Cardiac fibroblast (primary cell): ENCODE measurements at places on chromosomes 12 and 14.

- DNase-seq, result peak; percentile 69
Observed at GRCh38 chr14:35534873-35535482, 1.0 kb downstream of the INSM2 start.

DNA sequence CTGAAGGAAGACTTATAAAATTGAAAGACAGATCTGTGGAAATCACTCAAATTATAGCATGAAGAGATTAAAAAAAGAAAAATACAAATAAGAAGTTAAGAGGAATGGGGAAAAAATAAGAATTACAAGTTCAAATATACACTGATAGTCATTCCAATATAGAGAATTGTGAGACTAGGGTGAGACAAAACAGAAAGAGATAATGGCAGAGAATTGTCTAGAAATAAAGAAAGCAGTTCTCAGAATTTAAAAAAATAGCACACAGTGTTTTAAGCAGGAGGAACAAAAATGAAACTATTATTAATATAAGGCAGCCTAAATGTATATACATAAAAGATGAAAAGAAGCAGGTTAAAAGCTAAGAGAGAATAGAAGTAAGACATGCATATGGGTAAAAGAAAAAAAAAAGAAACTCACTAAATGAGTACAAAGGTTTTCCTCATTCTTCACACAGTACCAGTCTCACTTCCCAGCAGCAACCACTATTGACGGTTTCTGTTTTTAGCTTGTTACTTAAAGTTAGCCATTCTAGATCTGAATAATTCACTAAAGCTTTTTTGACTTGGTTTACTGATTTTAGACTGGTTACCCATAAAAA lies 31.1 kb downstream of the SLC38A4 start:
- no peak for DNase-seq

GRCh38 chr12:6647083-6647604 lies at the start of gene ACRBP:
ACRBP (minus strand) TSS chr12:6647432; CDS start chr12:6647366, 66 bp downstream.
- peak; percentile 64 for DNase-seq

GRCh38 chr14:58722441-58722840 lies 84.7 kb downstream of the DACT1 start:
- peak; percentile 50 for DNase-seq

GRCh38 chr12:108514468-108514972 lies 557 bp upstream of the FICD start:
- no peak for DNase-seq

DNA sequence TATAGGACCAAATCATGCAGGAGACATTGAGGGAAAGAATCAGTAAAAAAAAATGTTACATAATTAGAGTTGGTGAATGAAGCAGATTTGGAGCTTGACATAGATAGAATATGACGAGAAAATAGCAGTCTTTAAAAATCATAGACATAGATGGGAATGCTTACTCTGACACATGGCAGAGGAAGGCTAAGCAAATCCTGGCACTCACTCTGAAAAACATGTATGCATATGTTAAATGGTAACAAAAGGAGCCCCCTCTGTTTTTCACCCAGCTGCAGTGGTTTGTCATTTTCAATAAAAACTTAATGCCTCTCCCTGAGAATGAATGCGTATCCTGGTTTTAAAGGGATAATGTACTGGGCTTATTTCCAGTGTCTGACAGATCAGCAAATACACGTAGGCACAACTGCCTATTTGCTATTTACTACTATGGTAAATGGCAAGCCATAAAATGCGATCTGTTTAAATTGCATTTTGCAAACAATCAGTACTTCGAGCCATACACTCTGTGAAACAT lies 561.2 kb upstream of the SEL1L start:
- DNase-seq, result no peak

DNA sequence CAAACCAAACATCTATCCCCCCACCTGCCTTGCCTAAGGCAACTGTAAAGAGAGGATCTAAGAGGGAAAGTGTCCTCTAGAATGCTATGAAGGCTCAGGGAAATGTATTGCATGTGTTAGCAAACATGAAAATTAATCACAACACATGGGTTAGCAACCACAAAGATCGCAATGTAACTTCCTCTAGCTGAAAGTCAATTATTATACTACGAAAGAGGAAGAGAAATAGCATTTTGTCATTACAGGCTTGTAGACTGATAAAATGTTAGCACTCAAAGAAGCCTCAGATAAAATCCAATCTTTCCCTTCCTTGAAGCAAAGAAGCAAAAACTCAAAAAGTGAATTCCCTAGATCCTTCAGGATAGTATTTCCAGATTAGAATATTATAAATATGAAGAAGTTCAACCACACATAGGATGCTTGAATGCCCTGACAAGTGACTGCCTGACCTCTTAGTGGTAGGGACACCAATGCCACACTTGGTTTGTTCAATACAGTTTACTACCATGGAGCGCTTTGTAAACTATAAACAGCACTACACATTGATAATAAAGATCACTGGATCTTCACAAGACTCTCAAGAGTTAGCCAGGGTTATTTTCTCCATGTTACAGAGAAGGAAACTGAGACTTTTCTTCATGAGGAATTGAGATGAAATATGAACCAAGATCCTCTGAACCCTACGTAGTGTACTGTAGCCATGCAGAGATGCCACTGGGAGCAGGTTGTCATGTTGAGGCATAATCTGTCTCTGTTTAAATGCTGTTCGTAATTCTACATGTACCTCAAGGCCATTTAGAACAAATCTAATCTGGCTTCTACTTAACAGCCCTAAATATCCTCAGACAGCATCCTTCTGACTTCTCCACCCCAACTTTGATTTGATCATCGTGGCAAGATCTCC lies 100.7 kb downstream of the ITPR2 start:
- DNase-seq, result no peak

- no peak for DNase-seq
Observed at GRCh38 chr12:104998423-104999346, 12.6 kb downstream of the NOPCHAP1 start.

DNA sequence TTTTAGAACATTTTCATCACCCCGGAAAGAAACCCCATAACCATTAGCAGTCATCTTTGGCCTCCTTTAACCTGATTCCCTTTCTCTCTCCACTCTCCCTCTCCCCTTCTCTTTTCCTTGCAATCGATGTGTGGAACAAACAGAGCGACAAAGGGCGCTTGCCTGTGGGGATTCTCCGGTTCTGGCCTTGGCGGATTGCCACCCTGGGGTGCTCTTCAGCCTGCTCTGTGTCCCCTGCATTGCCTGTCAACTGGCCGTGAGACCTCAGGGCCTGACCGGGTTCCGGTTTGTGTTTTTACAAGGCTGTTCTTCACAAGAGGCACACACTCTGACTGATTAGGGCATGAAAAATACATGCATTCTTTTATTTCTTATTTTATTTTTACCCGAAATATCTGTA lies 27.8 kb downstream of the LRTM2 start:
- DNase-seq, result no peak

GRCh38 chr12:112978163-112979040 lies at the start of gene OAS2:
OAS2 (plus strand) TSS chr12:112978519; CDS start chr12:112978609, 90 bp downstream.
- DNase-seq, result peak; percentile 86

- no peak for DNase-seq
Observed at GRCh38 chr12:89525305-89525823, 483 bp downstream of the POC1B start.

GRCh38 chr14:98947911-98948595 lies 323.9 kb downstream of the BCL11B start:
- DNase-seq, result no peak

DNA sequence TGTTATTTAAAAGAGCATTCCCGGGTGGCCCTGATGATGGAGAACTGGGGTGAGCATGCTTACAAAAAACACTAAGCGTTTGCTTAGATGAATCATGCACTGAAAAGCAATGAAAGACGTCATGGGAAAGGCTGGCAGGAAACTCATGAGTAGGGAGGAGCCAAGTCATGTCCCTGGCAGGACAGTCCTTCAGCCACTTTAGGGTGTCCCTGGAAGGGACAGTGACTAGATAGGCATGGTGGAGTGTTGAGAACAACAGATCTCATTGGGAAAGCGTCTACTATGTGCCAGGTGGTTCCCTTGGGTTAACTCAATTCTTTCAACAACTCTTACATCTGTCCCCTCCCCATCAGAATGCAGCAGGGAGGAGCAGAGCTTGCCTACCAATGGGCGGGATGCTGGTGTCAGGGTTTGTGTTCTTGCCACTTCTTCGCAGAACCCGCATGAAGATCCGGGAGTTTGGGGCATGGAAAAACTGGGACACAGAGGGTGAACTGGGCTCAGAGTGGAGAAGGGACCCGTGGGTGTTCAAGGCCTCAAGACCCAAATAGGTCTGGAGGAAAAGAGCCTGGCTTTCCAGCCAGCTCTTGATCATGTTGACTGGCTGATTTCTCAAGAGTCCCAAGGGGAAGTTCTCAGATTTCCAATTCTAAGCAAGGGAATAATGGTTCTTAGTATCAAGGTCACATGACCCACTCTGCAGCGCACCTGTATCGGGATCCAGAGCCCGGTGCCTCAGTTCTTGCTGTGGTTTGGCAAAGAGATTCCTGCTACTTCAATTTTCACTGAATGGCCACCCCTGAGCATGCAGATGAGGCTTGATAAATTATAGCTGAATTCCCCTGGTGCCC lies 653.9 kb upstream of the TBX3 start:
- peak; percentile 80 for DNase-seq

- peak; percentile 72 for DNase-seq
Observed at GRCh38 chr12:14913381-14913781, 25.0 kb downstream of the ERP27 start.

DNA sequence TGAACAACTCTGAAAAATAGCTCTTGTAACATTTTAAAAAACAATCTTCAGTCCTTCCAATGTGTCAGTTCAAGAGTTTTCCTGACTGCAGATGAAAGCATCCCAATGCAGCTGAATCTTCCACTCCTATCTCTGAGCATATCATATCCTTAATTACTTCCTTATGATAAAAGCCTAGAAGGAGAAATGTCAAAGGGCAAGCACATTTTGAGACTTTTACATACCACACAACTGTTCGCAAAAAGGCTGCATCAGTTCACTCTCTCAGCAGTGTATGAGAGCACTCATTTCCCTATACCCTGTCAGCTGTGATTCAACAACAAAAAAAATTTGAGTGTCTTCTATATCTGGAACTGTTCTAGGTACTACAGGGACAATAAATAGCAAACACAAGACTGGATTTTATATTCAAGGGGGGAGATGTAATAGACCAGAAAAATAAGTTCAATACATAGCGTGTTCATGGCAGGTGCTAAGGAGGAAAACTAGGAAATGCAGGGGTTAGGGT lies 66.1 kb downstream of the ACADS start:
- no peak for DNase-seq

GRCh38 chr14:102279282-102279681 lies 25.7 kb downstream of the MOK start:
- no peak for DNase-seq

GRCh38 chr14:35631071-35631805 lies 97.3 kb downstream of the INSM2 start:
- DNase-seq, result no peak

GRCh38 chr14:87629788-87630187 lies 363.2 kb downstream of the GALC start:
- DNase-seq, result no peak

- no peak for DNase-seq
Observed at GRCh38 chr14:79614448-79614847, 596.9 kb downstream of the DIO2 start.

- no peak for DNase-seq
Observed at GRCh38 chr14:102479777-102480176, 29.8 kb downstream of the ANKRD9 start.

GRCh38 chr14:75476274-75476995 lies 45.8 kb upstream of the BATF start:
- DNase-seq, result peak; percentile 40

- peak; percentile 76 for DNase-seq
Observed at GRCh38 chr12:78120866-78121560, 290.3 kb downstream of the NAV3 start.

GRCh38 chr14:60085085-60085484 lies 6.6 kb upstream of the PCNX4 start:
- DNase-seq, result peak; percentile 79

DNA sequence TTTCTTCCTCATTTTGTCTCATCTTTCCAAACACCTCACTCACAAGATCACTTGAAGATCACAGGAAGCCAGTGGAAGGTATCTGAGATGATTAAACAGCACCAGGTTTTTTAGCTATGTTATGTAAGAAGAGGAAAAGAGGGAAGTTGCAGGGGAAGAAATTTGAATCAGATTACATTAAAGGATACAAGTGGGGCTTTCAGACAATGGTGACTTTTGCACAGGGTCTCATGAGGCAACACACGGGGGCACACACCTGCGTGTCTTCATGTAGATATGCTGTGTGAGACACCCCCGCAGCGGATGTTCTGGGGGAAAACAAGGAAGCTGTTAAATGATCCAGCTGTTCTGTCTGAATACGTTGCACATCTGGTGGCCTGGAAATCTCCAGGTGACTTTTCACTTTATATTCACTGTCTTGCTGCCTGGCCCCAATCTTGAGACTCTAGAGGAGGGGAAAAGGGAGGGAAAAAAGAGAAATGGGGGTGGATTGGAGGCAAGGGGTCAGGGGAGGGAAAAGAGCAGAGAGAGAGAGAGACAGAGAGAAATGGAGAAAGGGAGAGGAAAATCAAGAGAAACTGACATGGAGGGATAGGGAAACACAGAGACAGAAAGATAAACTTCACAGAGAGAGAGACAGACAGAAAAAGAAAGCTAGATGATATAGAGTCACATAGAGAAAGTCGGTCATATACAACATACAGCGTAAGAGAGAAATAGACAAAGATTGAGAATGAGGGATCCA lies 36.3 kb upstream of the PPP1CC start:
- no peak for DNase-seq

DNA sequence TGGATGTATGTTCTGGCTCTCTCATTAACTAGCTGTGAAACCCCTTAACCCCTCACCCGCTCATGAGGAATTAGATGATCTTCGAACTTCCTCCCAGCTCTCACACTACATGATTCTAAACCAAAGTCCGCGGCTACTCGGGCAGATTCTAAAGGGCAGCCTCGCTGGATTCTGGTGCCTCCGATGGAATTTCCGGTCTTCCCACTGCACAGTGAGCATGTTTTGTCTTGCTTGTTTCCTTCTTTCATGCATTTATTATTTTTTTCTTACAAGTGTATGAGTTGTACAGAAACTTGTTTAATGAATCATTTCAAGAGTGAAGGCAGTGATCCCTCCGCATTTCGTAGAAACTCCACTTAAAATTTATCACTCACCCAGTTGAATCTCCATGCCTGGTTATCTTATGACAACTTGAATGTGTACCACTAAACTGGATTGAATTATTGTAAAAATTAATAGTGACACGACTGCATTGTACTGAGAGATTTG lies 4.5 kb upstream of the HCAR3 start:
- peak; percentile 16 for DNase-seq
